Smooth muscle cell of the umbilical artery (primary cell): ENCODE measurements at places on chromosomes 12 and 14. TPM values are rescaled to one million over a fixed set of nuclear protein-coding genes. Genes with fewer than 3 reads are reported as not detected.

MYL2 gene
- total RNA-seq: not detected in 2 replicates

PSMB5 gene
- total RNA-seq: 182 and 254 TPM in 2 replicates

TEP1 gene
- total RNA-seq: 17.8 and 32.6 TPM in 2 replicates

DGLUCY gene
- 25.8 and 31.3 TPM in 2 replicates for total RNA-seq

ARPC3 gene
- 271 and 280 TPM in 2 replicates for total RNA-seq

HNF1A gene
- not detected in 2 replicates for total RNA-seq

MYF5 gene
- not detected in 2 replicates for total RNA-seq

JPH4 gene
- total RNA-seq: not detected in 2 replicates

PRIMA1 gene
- not detected in 2 replicates for total RNA-seq

ACOT4 gene
- total RNA-seq: 0.46 and 0.59 TPM in 2 replicates

SLC2A14 gene
- total RNA-seq: 0.09 TPM in 1 of 2 replicates, not detected in the other

FOXG1 gene
- under 0.01 TPM in 1 of 2 replicates, not detected in the other for total RNA-seq

C12orf60 gene
- 1.0 and 1.2 TPM in 2 replicates for total RNA-seq

NINJ2 gene
- total RNA-seq: not detected in 2 replicates

ZNF219 gene
- total RNA-seq: 4.8 and 6.0 TPM in 2 replicates

KLRK1 gene
- not detected in 2 replicates for total RNA-seq

GLI1 gene
- 0.30 and 0.74 TPM in 2 replicates for total RNA-seq

PAPOLA gene
- 91.5 and 154 TPM in 2 replicates for total RNA-seq

C12orf50 gene
- not detected in 2 replicates for total RNA-seq

SLC17A8 gene
- not detected in 2 replicates for total RNA-seq
